ENCODE measurements at places on chromosomes 4 and X.

DNA sequence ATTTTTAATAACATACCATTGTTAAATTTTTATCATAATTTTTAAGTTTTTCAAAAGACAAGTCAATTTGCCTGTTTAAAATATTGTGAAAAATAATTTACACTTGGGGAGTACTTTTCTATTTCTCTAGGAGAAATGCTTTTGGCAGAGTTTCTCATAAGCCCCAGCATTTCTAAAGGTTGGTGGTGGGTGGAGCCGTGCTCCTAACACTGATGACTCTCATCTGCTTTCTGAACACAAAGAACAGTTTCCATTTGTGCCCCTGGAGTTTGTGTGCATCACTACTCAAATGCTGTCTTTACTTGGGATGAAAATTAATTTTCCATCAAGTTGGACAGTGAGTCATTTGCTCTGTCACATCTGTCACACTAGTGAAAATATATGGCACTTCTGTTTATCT lies 57.6 kb downstream of the TNIP2 start:
- no peak for DNase-seq

DNA sequence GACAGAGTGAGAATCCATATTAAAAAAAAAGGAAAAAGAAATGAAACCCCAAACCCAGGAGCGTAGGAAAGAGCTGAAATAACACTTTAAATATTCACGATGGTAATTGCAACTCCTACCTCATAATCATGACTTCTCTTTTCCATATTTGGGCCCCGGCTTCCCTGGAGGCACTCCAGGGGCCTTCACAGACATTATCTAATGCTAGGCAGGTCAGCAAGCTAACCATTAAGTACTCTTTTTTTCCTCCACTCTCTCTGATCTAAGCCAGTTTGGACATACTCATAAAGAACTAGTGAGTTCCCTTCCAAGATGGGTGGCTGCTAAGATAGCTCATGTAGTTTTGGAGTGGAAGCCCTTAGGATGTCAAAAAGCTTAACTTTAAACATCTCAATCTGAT lies 83.2 kb downstream of the SH3KBP1 start:
- DNase-seq: no peak

GRCh38 chr4:10183462-10183861 lies 66.9 kb upstream of the WDR1 start:
- DNase-seq: no peak

- DNase-seq: no peak
Measured at GRCh38 chr4:76374798-76375197, 46.1 kb downstream of the CCDC158 start.

- DNase-seq: no peak
Measured at GRCh38 chr4:189845145-189845846, 95.4 kb upstream of the FRG1 start.

GRCh38 chr4:123453061-123453680 lies 56.6 kb downstream of the SPRY1 start:
- DNase-seq: no peak

DNA sequence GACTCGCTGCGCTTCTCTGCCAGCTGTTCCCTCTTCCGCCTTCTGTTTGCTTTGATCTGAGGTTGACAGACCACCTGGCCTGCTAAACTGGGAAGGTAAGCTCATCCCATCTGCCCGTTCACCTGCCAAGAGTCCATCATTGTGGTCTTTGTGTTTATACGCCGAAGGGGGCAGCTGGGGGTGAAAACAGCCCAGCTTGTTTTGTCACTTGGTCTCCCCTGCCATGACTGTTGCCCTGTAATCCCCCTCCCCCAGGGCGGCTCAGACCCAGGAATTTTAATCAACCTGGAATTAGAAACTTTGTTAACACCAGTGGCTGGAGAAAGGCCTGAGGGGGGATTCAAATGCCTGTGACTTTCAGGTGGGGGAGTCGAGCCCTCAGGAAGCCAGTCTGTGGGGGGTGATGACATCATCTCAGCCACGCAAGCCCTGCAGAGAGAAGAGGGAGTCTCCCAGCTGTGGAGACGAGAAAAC lies 333.3 kb downstream of the BCOR start:
- DNase-seq: no peak

DNA sequence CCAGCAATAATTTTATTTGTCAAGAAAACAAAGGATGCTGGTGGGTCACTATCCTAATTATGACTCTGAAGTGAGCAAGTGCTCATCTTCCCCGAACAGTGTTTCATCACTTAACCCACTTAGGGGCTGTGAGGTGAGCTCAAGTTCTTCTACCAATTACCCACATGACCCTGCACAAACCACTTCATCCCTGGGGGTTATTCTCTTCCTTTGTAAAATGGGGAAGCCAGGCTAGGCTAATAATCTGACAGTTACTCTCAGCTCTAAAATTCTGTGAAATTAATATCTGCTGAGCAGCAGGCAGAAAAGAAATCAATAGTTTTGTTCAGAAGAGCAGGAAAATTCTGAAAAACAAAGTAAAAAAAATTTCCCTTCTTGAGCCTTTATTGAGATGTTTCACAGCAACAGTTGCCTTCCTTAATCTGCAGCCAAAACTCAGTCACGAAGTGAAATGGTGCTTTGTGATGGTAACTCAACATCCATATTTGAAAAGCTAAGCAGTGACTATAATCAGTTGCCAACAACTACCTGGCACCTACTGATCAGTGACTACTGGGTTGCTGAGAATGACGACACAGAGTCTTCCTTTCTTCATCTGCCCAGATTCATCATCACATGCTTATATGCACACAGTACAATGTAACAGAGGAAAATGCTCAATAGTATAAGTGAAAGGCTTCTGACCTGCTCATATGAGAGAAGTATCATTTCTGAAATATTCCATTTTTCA lies 24.1 kb downstream of the ATP8A1 start:
- no peak for DNase-seq
